IMR-90 (cell line): ENCODE measurements at places on chromosomes 13 and 19. TPM values are rescaled to one million over a fixed set of nuclear protein-coding genes. Genes with fewer than 3 reads are reported as not detected.

The KCNRG gene
- total RNA-seq: 2.7 and 5.0 TPM in 2 replicates

The FLT3LG gene
- 0.56 and 0.90 TPM in 2 replicates for total RNA-seq

DNA sequence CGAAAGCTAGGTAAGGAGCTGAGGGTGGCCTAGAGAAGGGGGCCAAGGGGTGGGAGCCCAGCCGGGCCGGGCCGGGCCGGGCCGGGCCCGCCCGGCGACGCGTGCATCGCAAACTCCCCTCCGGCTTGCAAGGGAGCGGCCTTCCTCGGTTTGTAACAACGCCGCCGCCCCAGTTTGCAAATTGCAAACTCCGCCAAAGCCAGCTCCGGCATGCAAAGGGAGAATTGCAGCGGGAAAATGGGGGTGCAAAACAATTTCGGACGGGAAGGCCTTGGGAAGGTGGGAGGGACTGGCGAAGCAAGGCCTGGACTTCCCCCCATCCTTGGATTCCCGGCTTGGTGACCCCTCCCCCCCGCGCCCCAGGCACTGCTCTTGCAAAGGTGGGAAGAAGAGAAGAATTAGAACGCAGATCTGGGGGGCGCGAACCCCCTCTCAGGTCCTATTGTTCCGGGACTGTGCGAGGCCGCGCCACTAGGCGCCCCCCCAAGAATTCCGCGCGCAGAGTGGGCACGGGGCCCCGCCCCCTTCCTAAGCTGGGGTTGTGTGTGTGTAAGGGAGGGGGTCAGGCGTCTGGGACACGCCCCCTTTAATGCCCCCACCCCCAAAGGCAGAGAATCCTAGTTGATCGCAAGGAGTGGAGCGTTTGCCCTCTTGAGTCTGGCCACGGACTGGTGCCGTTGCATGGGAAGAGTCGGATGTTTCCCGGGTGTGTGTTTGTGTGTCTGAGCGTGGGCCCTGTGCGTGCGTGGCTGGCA is 926 bp downstream of the PRR12 start:
- peak; percentile 26 for DNase-seq

- no peak for DNase-seq
These were observed 1231.4 kb upstream of the MIR17HG start for GRCh38 chr13:90116121-90116520.

GRCh38 chr19:7426986-7427385 is 61.8 kb downstream of the PEX11G start:
- DNase-seq: no peak

DNA sequence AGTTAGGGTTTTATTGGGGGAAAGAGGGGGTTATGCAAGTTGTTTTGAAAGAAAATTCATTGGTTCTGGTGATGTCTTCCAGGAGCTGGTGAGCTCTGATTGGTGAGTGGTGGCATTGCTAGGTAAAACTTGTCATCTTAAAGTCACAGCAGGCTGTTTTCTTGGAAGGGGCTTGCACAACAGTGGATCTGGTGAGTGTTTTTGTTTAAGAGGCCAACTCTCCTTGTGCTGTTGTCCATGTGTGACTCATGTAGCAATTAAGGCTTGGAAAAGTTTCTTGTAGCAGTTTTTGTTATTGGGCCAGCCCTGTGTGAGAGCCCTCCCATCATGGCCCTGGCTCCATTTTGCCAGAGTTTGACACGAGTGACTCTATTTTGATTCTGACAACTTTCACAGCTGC is 109.4 kb downstream of the RFC3 start:
- DNase-seq: peak; percentile 64

DNA sequence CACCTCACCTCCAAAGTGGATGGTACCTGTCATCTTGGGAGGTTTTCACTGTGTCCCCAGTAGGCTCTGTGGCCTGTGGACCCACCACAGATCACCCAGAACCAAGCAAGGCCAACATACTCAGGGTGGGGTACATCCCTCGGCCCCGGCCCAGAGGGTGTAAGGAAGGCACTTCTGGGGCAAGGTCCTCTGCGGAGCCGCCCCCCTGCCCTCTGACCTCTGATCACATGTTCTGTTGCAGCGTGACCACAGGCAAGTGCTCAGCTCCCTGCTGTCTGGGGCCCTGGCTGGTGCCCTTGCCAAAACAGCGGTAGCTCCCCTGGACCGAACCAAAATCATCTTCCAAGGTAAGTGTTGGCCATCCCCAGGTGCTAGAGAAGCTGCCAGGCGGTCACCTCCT is 36.7 kb downstream of the TMEM161A start:
- DNase-seq: no peak

GRCh38 chr13:36329361-36329760 is 16.8 kb downstream of the SPART start:
- DNase-seq: peak; percentile 46
